Stomach (tissue), 19 donors: ENCODE measurements at places on chromosomes 4 and X.

- no peak for DNase-seq
Observed at GRCh38 chr4:138573246-138573645, 331.1 kb upstream of the SLC7A11 start.

DNA sequence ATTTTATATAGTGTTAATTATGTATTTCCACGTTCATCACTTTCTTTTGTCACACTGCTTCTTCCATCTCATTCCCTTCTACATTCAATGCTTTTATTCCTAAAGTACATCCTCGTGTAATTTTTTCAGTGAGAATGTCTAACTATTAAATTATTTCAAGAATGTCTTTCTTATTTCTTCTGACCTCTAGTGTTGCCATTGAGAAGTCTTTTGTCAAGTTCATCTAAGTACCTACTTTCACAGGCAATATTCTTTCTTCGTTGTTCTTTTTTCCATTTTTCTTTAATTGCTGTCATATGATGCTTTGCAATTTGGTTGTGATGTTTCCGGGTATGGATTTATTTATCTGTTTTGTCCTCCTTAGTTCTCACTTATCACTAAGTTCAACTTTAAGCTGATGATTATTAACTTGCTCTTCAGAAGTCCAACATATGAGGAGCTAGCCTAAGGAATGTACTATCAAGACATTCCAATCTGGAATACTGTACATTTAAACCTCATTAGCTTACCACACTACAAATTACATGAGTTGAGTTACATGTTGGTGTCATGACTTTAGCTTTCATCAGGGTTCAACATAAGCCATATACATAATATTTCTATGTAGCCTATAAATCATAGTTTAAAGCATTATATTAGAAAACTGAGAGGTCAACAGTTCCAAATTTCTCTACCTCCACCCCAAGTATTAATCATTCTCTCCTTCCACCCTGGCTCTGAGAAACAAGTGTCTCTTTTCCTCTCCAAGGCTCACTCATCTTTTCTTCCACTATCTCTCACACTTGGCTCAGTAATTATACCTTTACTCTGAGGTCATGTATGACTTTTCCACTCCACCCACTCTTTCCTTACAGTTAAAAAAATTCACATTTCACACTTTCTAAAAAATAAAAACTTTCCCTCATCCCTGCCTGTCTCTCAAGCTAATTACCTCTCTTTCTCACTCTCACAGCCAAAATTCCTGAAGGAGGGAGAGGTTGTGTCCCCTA lies 81.5 kb downstream of the COX18 start:
- no peak for DNase-seq

DNA sequence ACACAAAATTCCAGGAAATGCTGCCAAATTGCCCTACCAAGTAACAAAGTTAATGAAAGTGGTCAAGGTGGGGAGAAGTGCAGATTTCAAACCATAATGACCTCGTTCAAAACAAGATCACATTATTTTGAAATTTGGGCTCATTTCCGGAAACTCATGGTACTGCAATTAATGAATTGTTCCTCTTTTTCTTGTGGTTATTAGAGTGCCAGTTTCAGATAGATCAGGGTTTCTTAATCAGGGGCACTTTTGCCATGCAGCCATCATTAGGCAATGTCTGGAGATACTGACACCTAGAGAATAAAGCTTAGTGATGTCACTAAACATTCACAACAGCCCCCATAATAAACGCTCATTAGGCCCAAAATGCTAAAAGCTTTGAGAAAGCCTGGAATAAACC lies 381.5 kb upstream of the GALNT7 start:
- no peak for DNase-seq

DNA sequence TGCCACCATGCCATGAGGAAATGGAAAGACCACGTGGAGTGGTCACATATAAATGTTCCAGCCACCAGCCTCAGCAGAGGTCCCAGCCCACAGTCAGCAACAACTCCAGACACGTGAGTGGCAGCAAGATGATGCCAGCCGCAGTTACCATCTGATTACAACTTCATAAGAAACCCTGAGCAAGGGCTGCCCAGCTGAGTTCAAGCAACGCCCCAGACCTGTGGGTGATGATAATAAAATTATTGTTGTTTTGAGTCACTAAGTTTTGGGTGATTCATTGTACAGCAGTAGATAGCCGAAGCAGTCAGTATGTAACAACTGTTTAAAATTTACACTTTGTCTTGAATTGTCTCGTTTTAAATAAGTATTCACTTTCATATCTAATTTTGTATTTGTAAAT lies 5.8 kb upstream of the CCNG2 start:
- no peak for DNase-seq

GRCh38 chr4:140281828-140282552 lies 91.5 kb upstream of the SCOC start:
- no peak for DNase-seq

DNA sequence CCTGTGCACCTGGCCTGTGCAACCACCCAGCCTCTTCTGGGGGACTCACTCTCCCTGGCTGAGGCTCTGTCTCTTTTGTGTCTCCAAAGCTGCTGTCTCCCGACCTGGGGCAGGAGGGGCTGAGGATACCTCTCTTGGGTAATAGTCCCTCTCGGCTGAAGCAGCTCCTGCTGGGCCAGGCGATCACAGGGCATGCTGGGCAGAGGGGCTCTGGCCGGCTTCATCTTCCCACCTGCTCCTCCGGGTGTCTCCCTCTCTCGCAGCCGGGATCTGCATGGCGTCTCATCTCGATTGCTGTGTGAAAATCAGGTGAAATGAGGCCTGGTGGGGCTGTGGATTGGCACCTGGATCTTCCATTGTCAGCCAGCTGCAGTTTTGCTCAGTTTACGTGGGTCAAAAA lies 53.2 kb downstream of the MGST2 start:
- no peak for DNase-seq

- DNase-seq, result no peak
Observed at GRCh38 chr4:150789864-150790263, 207.9 kb downstream of the MAB21L2 start.

- no peak for DNase-seq
Observed at GRCh38 chr4:4320528-4320927, 30.5 kb downstream of the ZBTB49 start.

DNA sequence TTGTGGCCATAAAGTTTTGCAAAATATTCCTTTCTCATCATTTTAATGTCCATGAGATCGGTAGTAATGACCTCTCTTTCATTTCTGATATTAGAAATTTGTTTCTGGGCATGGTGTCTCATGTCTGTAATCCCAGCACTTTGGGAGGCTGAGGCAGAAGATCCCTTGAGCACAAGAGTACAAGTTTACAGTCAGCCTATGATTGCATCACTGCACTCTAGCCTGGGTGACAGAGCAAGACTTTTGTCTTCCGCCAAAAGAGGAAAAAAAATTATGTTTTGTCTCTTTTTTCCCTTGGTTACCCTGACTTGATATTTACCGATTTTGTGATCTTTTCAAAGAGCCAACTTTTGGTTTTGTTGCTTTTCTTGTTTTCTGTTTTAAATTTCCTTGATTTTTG lies 10.8 kb upstream of the NKAP start:
- DNase-seq, result no peak

GRCh38 chr4:174005422-174005821 lies 278.0 kb downstream of the FBXO8 start:
- DNase-seq, result no peak

- no peak for DNase-seq
Observed at GRCh38 chr4:147714575-147715401, 17.1 kb upstream of the ARHGAP10 start.

DNA sequence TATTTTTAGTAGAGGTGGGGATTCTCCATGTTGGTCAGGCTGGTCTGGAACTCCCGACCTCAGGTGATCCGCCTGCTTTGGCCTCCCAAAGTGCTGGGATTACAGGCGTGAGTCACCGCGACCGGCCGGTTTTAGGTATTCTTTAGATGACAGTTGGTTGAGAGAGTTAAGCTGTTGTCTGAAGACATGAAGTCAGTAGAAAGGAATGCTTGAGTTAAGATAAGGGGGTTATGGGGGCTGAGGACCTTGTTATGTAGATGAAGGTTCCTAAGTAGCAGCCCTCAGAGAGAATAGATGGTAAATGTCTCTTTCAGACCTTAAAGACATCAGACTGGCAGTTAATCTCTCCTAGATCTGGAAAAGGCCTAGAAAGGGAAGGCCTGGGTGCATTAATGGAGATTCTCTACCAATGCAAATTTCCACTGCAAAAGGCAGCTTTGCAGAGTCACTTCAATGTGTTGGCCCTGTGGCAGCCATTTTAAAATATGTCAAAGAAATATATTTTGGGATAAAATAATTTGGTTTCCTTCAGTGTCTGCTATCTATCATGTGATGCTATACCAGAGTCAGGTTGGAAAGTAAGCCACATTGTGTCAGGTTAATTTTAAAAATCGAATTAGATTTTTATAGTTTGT lies 6.4 kb upstream of the ZNF674 start:
- no peak for DNase-seq

GRCh38 chrX:110116066-110116980 lies 113.4 kb downstream of the TMEM164 start:
- DNase-seq, result peak; percentile 6

GRCh38 chrX:48520976-48521352 lies 644 bp upstream of the EBP start:
- no peak for DNase-seq

- no peak for DNase-seq
Observed at GRCh38 chr4:38699112-38699511, 35.1 kb downstream of the KLF3 start.

DNA sequence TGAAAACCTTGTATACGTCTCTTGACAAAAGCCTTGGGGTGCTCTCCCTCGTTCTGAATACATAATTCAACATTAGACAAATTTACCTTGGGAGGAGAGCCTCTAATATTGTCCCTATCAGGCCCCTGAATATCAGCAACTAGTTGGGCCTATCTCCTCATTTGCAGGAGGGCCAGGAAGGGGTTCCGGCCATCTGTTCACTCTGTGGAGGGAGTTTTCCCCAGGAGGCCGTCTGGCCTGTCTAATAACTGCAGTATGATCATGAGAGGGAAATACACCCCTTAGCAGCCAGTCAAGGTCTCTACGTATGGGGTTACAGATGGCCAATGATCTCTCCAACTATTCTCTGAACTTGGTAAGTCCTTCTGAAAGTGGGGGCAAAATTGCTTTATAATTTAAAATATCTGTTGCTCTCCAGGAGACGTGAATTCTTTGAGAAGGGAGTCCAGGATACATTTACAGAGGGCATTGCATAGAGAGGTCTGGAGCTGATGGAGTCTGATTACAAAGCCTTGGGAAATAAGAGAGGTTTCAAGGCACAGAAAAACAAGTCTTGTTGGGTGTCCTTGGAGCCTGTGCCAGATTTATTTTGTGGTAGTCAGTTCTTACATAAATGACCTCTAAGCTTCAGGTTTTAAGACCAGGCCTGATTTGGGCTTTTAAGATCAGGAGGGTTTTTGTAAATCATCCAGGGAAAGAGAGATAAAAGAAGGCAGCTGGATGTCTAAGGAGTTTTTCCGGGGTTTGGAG lies 48.2 kb upstream of the UXT start:
- DNase-seq, result peak; percentile 13

GRCh38 chr4:172986114-172986513 lies 182.5 kb upstream of the GALNT7 start:
- no peak for DNase-seq

DNA sequence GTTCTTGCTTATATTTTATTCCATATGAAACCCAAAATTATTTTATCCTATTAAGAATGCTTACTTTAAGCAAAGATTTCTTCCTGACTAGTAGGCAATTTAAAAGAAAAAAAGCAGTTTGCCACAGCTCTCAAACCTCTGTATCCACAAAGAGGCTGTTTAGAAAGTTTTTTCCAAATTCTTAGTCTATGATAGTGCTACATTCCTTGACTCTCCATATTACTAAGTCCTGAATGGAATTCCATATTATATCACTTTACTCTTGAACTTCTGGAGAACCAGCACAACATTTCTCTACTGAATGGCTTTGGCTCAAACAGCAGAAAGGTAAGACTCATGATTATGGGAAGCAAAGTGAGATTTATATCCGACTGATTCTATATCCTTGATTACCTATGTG lies 8.3 kb downstream of the SLC10A6 start:
- DNase-seq, result no peak
